Effector CD4-positive, alpha-beta T cell (primary cell): ENCODE measurements at places on chromosomes 5 and 9.

- no peak for DNase-seq
Measured at GRCh38 chr9:110886832-110887231, 151.4 kb downstream of the LPAR1 start.

DNA sequence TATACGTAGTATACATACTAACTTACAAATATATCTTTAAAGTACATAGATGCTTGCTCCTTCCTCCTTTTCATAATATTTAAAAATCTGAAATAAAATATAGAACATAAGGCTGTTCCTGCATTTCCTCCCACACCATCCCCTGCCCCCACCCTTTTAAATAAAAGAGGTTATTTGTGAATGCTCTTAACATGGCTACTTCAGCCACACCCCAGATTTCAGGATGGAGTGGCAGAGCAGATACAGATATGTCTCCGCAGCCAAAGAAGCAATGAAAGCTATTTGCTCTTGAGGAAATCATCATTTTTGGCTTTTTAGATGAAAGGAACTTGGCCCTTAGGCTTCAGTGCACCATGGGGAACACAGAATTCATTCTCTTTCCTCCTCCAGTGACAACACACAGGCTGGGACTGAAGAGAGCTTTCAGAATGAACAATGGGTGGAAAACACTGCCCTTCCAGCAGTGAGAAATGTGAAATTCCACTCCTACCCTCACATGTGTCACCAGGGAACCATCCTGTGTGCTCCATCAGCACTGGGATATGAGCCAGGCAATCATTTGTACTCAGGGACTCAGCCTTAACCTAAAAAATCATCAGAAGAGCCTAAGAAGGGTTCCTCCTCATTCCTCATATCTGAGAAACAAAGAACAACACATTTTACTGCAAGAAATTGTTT lies 134.3 kb downstream of the PPP2R2B start:
- no peak for DNase-seq

DNA sequence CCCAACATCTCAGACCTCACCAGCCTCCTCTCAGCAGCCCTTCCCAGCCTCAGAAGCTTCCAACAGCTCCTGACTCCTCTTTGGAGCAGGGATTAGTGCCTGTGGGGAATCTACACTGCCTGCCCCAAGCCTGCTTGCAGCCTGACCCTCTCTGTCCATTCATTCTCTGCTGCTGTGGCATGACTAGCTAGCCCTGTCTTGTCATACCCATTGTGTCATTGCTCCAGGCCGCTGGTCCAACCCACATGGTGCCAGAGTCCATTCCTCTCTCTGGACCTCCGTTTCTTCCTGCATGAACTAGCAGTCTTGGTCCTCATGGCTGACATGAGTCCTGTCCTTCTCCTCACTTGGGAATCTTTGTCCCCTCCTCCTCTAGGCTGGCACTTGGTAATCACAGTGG lies 12.8 kb upstream of the RXRA start:
- no peak for DNase-seq

GRCh38 chr5:16169550-16169949 lies 10.0 kb downstream of the MARCHF11 start:
- no peak for DNase-seq

DNA sequence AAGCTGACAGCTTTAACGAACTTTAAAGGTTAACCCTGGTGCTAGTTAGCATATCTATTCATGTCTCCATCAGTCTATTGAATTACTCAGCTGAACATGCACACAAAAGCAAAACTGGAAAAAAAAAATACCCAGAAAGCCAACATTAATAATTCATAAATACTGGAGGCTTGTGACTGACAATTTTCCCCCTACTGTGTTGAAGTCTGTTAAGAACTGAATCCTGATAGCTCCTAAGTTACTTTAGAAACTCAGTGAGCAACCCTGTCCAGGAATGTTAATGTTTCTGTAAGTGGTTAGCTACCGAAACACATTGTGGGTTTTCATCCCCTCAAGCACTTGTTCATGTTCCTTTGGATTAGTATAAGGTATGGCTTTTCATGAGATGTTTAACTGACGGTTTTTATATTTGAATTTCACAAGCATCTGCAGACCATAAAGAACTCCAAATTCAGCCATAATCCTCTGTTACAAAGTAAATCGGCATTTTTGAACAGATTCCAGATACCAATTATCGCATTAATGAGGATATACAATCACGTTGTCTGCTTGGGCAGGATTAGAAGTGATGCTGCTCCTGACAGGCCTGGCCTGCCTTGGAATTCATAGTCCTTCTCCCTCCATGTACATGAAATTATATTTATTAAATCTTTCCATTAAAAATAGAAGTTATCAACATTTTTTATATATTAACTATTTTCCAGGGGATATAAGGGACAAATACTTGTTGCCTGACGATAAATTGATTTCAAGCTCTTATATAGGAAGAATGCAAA lies 331.2 kb downstream of the TLE4 start:
- no peak for DNase-seq

DNA sequence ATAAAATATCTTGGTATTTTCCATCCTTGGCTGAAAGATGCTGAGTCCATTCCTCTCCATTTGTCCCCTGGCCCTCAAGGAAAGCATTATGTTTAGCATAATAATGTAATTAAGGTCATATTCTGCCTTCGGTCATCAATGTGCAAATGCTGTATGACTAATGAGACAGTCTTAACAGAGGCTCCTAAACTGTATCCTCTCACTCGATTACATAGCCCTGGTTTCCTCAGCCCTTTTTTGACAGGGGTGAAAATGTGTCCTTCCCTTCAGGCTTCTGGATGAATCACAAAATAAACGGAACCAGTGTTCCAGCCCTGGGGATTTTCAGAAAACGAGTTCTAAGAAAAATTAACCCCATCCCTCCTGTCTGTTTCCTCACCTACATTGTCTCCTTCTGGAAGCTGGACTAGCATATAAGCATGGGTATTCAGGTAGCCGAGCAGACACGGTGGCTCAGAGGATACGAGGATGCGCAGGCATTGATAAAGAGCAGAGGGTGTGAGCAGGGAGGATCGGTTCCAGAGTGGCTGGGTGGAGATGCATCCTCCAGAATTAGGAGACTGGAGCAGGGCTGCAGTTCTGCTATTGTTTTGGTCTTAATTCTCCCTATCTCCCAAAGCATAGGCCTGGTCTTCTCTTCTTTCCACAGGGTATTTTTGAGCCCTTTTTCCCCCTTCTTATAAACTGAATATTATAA lies 742.9 kb downstream of the TLR4 start:
- DNase-seq: no peak

- DNase-seq: no peak
Measured at GRCh38 chr5:153824909-153825308, 213.8 kb downstream of the FAM114A2 start.

DNA sequence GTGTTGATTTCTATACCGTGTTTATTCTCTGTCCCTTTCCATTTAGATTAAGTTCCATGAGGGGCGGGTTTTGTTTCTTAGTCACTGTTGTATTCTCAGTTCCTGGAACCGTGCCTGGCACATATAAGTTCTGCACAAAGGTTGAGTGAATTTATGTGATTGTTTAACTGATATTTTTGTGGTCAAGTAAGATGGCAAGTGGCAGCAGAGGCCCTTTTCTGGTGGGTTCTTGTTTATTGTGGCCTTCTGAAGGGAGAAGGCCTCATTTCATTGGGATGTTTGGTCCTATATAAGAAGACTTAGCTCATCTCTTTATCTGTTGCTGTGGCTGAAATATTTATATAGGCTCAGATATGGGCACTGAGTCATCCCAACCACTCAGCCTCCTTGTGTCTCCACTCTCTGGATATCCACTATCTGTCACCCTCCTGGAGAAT lies 262.5 kb downstream of the PSAT1 start:
- no peak for DNase-seq

DNA sequence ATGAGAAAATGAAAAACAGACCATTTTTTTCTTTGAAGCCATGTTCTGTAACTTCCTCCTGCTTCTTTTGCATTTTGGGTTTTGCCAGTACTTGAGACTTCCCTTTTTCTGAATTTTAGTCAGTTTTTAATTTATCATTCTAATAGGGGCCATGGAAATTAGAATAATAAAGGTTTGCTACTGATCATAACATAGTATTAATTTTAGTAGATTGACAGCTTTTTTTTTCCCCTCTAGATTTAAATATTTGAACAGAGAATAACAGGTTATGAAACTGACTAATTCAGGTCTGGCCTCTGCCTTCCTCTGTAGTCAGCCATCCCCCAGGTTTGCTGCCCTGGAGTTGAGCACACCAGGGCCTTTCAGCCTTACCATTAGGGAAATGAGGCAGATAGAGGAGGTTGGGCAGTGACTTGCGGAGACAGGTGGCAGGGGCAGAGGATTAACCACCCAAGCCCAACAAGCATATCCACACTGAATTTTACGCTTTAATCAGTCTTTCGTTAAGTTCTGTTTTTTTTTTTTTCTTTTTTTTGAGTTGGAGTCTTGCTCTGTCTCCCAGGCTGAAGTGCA lies 80.1 kb upstream of the TNFAIP8 start:
- DNase-seq: no peak

GRCh38 chr5:170464280-170465127 lies 39.3 kb upstream of the KCNIP1 start:
- no peak for DNase-seq

- no peak for DNase-seq
Measured at GRCh38 chr5:78569441-78569840, 79.1 kb downstream of the LHFPL2 start.

DNA sequence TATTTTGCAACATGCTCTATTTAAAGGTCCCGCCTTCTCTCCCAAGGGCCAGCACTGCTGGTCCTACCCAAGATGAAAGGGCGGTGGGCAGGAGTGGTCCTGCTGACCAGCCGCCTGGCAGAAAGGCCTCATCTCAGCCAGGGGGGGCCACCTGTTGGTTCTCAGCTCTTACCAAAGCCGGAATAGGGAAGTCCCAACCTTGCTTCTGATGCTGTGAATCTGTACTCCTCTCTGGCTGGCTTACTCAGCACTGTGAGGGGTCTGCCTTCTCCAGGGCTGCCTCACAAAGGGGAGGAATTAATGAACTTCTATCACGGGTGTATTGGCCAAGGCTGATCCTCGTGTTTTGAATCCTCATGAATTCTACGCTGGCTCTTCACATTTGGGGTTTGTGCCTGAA lies 13.6 kb upstream of the FAM240B start:
- DNase-seq: no peak

- no peak for DNase-seq
Measured at GRCh38 chr5:150139334-150139733, 16.3 kb downstream of the PDGFRB start.

- no peak for DNase-seq
Measured at GRCh38 chr5:61603211-61603908, 271.3 kb downstream of the ZSWIM6 start.

DNA sequence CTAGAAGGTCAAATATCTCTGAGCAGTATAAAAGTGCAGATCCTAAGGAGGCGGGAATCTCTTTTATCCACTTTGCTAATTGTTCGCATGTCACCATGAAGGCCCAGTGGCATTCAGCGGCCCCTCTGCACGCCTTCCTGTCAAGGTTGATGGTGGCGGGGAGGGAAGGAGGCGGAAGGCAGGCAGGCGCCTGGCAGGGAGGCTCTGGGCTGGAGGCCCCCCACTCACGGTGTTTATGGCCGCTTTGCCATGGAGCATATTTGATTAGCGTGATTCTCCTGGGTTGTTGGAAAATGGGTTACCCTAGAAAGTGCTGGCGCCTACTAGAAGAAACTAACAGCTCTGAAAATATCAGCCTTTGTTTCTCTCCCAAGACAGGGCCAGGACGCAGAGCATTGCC lies 209.6 kb downstream of the FSTL4 start:
- DNase-seq: no peak

DNA sequence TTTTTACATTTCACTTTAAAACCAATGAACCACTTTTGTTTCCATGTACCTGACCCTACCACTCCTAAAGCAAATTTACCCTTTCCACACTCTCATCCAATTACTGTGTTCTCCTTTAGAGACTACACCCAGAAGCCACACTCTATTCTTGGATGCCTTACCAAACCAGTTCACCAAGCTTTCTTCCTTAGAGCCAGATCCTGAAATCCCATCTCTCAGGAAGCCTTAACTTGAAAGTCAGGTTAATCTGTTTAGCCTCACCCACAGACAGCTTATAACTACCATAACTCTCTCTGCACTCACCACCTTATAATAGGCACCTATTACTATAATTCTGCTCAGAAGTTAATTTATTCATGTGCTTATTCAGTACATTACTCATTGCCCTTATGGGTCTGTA lies 4.3 kb downstream of the CSNK1A1 start:
- DNase-seq: no peak

GRCh38 chr5:98963019-98963418 lies 34.2 kb upstream of the CHD1 start:
- DNase-seq: no peak
